ENCODE measurements at places on chromosomes 7 and 10.

GRCh38 chr7:156163747-156164146 is 351.5 kb upstream of the SHH start:
- DNase-seq = no peak

DNA sequence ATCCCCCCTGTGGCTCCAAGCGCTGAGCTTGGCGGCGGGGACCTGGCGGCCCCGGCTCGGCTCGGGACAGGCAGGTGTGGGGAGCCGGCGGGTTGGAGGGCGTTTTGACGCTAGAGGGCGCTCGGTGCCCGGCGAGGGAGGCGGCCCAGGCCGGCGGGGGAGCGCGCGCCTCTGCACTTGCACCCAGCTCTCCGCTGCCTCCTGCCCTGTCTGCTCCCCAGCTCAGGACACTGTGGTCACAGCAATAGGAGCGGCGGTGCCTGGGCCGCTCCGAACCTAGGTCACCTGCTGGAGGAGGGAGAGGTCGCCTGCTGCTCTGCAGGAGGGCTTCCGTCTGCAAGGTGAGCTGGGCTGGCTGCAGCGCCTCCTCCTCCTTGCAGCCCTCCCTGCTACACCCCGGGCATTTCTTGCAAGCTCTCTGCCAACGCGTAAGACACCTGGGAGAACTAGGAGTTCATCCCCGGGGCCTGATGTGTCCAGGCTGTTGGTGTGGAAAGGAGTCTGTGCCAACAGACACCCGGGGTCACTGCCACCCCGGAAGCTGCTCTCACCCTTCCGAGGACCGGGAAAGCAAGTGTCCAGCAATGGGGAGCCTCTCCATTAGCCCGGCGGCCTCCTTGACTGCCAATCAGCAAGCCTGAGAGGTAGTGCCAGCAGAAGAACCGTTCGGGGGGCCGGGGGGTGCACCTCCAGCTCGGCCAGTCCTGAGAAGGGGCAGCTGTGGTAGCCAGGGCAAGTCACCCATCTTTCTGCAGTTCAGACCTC is 620.4 kb downstream of the GALNT17 start:
- peak; percentile 18 for DNase-seq

GRCh38 chr7:90022213-90022612 is 132.1 kb upstream of the STEAP1 start:
- no peak for DNase-seq

- no peak for DNase-seq
Measured at GRCh38 chr7:7613210-7613609, 27.3 kb upstream of the UMAD1 start.

GRCh38 chr7:137877027-137877675 is 30.4 kb upstream of the DGKI start:
- DNase-seq = no peak

DNA sequence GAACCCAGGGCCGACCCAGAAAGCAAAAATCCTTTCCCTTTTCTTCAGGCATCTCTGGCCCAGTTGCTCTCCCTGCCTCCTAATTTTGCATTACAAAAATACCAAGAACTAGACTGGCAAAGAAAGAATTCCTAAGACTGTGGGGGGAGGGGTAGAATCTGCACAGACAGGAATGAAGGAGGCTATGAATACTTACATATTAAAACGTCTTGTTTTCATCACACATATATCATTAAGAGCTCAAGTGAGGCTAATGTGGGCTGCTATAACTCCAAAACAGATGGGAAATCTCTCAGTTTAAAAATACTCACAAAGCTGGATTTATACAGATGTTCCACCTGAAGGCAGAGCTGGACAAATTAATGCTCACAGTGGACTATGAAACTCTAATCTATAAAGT is 29.2 kb upstream of the MKX start:
- DNase-seq = no peak

GRCh38 chr7:133095119-133095671 is 13.3 kb upstream of the CHCHD3 start:
- no peak for DNase-seq

DNA sequence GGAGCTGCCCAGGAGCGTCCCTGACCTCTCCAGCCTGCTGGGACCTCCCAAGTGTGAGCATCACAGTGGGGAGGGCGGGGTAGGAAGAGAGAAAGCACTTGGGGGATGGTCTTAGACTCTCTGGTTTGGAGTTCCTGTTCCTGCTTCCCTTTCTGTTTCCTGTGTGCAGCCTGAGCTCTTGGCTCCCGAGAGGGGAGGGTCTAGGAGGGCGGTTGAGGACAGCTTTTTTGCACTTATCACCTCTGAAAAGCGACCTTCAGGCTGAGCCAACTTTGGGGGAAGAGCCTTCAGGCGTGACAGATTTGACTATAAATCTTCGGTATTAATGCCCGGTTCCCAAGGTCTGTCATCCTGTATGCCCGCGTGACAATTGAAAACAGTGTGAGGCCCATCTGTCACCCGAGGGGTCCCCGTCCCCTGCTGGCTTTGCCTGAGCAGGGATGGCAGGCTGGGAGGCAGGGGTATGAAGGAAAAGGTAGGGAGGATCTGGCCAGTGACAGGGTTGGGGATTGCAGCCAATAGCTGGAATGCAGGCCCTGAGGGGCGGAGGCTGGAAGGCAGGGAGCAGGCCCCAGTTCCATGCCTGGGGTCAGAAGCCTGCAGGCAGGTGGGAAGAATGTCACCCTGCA is 78.6 kb downstream of the CDH23 start:
- no peak for DNase-seq

GRCh38 chr7:159114981-159115380 is 29.7 kb downstream of the VIPR2 start:
- DNase-seq = no peak

DNA sequence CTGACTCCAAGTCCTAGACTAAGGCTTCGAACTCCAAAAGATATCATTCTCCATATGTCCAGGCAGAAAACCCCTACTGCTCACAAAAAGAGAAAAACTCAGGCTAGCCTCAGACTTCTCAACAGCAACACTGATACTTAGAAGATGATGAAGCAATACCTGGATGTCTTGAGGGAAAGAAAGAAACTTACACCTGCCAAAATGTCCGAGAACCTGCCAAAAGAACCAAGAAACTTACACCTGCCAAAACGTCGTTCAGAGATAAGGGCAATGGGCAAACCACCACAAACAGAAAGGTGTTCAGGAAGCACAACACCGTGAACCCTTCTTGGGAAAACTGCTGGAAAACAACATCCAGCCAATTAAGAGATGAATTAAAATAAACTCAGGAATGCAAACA is 15.3 kb downstream of the ABLIM1 start:
- DNase-seq = no peak

GRCh38 chr7:29274146-29275017 is 79.8 kb downstream of the CHN2 start:
- no peak for DNase-seq

DNA sequence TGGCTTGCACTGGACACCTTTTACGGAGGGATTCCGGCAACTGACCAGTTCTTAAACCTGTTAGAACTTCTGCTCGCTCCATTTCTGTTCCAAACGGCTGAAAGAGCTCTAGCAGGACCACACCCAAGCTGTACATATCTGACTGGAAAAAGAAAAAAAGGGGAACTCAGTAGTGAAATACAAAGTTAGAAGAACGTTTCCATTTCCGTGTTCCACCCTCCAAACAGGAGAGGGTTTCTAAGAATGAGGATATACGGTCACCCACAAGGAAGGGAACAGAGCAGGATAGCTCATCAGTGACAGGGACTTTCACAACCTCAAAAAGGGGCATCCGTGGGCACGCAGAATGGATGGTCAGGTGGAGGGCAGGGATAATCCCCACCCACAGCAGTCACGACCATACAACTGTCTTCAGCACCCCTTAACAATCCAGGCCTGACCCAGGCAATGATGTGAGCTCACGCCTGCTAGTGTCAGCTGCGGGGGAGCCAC is 4.3 kb upstream of the ANKRD61 start:
- DNase-seq = no peak

DNA sequence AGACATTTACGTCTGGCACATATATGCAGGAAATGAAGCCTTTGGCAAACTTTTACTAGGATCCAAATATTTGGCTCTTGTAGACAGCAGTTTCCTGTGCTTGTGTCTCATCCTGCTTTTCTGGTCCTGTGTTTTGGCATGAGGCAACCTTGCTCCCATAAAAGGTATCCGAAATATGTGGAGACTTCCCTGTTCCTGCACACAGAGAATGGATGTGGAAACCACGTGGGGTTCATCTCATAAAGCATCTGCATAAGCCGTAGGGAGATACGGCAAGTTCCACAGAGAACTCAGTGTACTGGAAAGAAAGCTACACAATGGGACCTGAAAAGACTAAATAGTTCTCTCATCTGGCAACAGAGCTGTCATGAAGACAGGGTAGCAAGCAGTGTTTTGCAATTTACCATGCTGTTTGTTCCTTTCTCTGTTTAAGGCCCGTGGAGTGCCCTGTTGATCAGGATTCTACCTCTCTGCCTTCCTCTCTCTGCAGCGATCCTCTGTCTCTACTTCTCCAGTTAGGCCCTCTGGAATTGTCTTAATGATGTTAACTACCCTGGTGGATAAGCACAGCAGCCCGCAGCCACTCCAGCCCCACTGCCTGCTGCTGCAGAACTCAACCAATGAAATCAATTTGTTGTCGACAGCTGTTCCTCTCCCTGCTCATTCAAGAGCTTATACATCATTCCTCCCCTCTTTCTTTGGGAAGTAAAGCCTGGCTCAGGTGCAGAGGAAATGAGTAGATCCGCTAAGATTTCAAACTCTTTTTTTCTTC is 293.6 kb downstream of the CSTF2T start:
- no peak for DNase-seq

GRCh38 chr7:143393267-143394041 is 12.3 kb downstream of the ZYX start:
- no peak for DNase-seq

GRCh38 chr10:119396008-119396708 is 146.4 kb downstream of the RGS10 start:
- DNase-seq = no peak

GRCh38 chr7:122651451-122651850 is 47.5 kb downstream of the RNF133 start:
- DNase-seq = no peak

DNA sequence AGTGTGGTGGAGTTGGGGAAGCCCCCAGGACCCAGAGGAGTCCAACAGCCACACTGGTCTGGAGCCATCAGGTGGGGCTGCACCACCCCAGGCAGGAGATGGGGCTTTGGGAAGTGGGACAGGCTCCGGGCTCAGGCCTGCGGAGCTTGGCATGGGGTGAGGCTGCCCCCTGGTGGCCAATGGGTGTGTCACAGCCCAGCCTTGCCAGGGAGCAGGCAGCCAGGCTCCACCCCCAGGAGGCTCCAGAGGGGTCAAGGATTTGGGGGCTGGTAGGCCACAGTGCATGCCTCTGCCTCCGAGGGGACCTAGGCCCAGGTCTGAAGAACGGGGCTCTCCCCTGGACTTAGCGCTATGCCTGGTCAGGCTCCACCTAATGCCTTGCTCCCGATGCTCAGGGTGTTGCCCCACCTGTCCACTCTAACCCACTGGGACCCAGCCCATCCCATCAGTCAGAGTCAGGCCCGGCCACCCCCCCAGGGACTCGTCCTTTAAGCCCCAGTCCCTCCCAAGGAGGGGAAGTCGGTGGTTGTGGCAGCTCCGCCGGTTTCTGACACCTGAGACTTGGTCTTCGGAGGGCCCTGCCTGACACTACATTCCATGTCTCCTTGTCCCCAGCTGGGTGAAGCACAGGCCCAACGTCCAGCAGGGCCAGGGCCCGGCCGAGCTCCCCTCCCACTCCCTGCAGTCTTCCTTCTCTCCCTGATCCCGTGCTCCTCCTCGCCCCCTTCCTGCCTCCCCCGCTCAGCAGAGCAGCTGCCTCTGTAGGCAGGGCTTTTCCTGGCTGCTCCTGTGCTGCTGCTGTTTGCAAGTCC is 11.3 kb upstream of the SAMD8 start:
- no peak for DNase-seq

DNA sequence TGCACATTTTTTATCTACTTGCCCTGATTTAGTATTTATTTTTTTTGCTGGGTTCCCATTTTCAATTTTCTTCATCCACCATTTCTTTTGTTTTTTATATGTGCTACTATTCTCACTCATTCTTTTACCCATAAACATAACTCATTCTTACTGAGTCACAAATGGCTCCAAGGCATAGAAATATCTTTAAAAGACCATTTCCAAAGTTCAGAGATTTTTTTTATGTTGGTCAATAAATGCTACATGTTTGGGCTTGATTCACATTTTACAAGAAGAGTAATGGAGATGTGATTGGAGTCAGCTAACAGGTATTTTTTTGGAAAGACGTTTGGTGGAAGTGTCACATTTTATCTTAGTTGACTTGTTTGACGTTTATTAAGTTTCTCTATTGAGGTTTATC is 1303.2 kb upstream of the LRRTM3 start:
- DNase-seq = no peak

DNA sequence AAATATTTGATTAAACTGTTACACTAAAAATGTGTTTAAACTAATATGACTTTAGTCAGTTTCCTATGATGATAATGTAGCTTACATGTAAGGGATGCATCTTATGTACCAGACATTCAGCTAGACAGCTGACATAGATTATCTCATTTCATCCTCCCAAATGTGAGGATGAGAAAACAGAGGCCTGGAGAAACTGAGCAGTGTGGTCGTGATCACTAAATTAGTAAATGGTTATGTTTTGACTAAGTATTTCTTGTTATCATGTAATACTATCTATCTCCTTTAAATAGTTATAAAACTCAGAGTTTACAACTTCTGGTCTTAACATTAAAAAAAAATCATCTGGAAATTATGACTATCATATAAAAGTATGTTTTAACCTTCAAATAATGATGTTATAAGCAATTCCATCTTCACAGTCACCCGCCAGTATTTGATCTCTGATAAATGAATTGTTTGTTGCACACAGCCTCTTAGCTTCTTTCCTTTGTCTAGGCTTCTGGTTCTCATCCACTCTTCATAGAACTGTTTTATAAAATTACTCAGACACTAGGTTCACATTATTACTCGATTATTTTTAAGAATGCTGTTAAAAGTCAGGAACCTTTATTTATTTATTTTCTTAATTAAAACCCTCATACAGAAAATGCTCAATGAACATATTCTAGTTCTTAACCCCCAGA is 33.6 kb upstream of the HDAC9 start:
- no peak for DNase-seq

DNA sequence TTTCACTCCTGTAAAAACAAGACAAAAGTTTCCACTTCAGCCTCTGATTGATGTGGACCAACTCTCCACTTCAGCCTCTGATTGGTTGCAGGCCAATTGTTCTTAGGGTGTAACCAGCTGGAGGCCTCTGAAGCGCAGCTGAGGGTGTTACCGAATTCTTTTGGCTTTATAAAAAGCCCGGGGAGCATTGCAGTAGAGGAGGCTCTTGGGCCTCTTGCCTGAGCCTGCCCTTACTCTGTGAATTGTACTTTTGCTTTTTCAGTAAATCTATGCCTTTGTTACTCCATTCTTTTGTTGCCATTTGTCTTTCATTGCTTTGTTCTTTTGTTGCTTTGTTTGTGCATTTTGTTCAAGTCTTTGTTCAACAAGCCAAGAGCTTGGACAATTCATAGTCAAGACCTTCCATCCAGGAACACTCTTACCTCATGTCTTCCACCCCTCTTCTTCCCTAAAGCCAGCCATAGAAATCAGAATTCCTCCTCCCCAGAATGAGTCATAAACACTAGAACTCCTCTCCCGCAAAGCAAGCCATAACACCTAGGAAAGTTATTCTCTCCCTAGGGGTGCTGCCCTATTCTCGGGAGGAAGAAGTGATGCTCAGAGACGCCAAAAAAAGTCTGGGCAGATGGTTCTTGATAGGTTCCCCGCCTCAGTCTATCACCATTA is 53.5 kb upstream of the ARMC3 start:
- peak; percentile 86 for DNase-seq

Data from NCI-H1105 treated with DMSO at 0.1 percent for 48 hours (cell line).